ENCODE measurements at places on chromosomes 6 and 20.

- no peak for DNase-seq
Observed at GRCh38 chr20:7571101-7571500, 369.2 kb downstream of the HAO1 start.

GRCh38 chr6:134373282-134373922 is 55.5 kb upstream of the SGK1 start:
- DNase-seq = peak; percentile 53

GRCh38 chr6:138107752-138108592 is 753 bp upstream of the PERP start:
- peak; percentile 23 for DNase-seq

DNA sequence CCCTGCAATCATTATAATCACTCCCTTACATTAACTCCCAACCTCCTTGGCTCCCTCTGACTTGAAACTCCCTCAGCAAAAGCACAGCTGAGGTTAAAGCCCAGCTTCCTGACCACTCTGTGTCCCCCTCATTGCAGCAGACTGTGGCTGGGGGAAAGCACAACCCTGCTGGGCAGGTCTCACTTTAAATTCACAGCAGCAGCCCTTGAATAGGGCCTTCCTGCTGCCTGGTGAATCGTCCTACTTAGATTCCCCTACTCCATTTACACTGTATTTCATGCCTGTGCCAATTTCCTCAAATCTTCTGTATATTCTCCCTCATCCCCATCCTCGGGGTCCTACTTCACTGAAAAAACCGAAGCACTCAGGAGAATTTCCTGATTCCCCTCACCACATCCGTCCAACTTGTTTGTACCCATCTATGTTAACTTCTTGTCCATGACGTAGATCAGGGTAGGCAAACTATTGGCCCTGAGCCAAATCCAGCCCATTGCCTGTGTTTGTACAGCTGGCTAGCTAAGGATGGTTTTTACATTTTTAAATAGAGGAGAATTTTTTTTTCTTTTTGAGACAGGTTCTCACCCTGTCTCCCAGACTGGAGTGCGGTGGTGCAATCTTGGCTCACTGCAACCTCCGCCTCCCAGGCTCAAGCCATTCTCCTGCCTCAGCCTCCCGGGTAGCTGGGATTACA is 31.5 kb upstream of the GCM1 start:
- DNase-seq = peak; percentile 49

DNA sequence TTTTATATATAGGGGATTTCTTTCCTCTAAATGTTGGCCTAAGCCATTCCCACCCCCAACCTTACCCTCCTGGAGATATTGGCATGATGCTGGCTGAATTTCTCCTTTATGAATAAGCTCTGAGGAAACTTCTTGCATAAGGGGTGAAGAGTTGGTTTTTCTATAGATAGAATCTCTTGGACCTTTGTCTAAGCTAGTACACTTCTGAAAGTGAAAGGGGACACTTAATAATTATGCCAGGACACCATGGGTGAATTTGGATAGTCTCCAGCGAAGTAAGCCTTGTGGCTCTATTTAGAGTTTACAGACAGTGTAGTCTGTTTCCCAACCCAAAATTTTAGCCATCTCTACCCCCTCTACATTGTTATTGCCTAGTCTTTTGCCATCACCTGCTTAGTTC is 27.1 kb upstream of the FABP7 start:
- DNase-seq = no peak

GRCh38 chr6:169802790-169803189 is 51.4 kb downstream of the ERMARD start:
- no peak for DNase-seq
